ENCODE measurements at places on chromosomes 3 and 15.
A peak's percentile ranks its signal among the peaks of the same experiment; 100 is the strongest.

- DNase-seq, result no peak
These were observed 43.4 kb downstream of the C2CD4A start for GRCh38 chr15:62109982-62110851.

DNA sequence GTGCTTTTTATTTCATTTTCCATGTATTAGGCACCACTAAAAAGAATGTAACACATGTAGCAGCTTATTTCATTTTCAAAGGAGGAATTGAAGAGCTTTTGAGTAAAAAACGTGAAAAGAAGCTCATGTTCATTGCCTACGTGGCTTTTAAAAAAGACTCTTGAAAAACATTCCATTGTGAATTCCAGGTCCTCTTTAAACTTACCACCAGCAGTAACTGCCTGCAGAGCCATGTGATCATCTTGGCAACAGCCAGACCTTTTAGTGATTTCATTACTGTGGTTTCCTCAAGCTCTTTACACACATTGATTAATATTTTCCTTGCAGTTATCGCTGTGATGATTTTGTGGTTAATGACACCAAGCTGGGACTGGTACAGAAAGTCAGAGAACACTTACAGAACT lies 43.8 kb upstream of the FBXL22 start:
- no peak for DNase-seq

GRCh38 chr15:43085921-43086320 lies 19.9 kb downstream of the UBR1 start:
- DNase-seq, result no peak

DNA sequence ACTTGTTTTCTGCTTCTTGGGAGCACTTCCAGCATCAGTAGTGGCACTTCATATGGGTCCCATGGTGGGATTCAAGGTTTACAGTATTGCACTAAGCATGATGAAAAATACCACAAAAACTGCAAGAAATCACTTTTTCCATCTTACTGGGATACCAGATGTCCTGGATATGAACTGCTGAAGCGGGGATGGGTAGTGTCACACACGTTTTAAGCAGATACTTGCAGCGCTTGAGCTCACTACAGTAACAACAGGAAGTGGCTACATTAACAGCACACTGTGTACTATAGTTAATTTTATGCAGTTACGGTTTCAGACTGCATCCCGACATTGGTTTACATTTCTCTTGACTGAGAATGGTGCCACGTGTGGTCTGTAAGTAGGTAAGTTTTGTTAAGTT lies 3.5 kb upstream of the ISG20 start:
- DNase-seq, result no peak

DNA sequence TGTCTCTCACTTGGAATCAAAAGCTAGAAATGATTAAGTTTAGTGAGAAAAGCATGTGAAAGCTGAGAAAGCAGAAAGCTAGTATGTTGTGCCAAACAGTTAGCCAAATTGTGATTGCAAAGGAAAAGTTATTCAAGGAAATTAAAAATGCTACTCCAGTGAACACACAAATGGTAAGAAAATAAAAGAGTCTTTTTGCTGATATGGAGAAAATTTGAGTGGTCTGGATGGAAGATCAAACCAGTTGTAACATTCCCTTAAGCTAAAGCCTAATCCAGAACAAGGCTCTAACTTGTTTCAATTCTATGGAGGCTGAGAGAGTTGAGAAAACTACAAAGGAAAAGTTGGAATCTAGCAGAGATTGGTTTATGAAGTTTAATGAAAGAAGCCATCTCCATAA lies 11.8 kb downstream of the ADGRG7 start:
- no peak for DNase-seq

DNA sequence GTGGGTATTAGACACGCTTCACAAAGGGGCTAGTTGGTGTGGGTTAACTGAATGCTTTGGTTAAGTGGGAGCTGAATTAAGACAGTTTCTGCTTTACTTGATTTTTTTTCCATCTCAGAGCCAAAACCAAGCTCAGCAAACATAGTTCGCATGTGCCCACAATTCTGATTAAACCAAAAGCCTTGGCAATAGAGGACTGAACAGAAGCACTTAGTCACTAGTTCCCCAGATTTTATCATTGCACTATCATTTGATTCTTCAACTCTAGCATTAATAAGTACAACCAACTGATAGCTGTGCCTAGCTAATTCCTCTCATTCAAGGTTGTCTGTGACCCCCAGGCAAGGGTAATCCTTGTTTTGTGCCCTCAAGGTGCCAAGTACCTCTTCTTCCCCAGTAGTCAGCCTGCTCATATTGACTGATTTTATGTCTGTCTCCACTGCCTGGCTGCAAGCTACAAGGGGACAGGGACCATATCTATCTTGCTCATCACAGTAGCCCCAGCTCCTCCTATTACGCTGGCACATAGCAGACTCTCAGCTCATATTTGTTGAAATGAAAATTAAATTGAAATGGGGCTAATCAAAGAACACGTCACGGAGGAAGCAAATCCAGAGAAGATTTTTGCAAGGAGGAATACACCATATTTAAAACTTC lies 9.9 kb upstream of the ARHGEF3 start:
- no peak for DNase-seq

- DNase-seq, result no peak
These were observed 44.6 kb downstream of the ONECUT1 start for GRCh38 chr15:52745326-52746161.

- DNase-seq, result no peak
These were observed 231.4 kb downstream of the CDIN1 start for GRCh38 chr15:36810656-36811449.

DNA sequence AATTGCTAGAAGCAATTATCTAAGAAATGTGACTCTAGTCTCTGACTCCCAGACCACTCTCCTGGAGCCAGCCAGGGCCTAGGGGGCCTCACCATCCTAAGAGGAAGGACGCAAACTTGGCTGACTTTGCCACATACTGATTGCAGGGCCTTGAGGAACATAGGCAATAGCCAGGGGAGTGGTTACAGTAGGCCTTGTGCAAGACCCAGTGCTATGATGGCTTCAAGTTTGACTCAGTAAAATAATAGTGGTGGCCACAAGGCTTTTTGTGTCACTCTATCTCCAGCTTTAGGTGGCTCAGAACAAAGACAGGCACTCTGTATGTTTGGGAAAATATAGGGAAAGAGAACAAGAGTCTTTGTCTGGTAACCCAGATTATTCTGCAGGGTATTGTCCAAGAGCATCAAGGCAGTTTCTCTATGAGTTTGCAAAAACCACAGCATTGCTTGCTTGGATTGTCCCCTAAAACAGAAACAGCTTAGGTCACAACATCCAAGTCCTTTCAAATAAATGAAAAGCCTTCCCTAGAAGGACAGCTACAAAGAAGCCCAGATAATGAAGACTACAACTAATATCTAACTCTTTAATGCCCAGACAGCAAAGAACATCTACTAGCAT lies 631.5 kb downstream of the PYDC2 start:
- no peak for DNase-seq

DNA sequence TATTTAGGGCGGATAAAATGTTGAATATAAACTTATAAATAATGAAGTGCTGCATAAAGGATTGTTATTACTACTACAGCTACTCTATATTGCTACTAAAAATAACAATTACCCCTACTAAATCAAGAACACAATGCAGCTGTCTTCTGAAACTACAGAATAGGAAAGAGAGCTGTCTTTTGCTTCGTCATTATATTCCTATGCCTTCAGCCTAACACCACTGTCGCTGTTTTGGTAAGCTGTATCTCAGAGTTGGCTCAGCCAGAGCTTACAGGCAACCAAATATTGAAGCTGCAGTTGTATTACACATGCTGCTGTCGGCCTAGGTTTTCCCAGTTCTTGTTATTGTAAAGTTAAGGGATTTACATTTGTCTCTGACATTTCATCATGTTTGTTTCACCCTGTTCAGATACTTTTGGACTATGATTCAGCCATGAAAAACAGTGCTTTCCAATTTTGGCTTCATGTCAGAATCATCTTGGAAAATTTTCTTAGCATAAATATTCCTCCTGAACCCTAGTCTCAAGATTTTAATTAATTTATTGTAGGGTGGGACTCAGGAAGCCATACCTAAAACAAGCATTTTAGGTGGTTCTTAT lies 31.3 kb upstream of the LPP start:
- no peak for DNase-seq

- no peak for DNase-seq
These were observed 336.1 kb downstream of the MFSD1 start for GRCh38 chr3:159137949-159138348.

GRCh38 chr3:138890555-138891187 lies 55.9 kb upstream of the PIK3CB start:
- DNase-seq, result no peak

GRCh38 chr15:63006032-63006878 lies 36.3 kb upstream of the TPM1 start:
- no peak for DNase-seq

- no peak for DNase-seq
These were observed 43.1 kb downstream of the PDE8A start for GRCh38 chr15:85024509-85025336.

DNA sequence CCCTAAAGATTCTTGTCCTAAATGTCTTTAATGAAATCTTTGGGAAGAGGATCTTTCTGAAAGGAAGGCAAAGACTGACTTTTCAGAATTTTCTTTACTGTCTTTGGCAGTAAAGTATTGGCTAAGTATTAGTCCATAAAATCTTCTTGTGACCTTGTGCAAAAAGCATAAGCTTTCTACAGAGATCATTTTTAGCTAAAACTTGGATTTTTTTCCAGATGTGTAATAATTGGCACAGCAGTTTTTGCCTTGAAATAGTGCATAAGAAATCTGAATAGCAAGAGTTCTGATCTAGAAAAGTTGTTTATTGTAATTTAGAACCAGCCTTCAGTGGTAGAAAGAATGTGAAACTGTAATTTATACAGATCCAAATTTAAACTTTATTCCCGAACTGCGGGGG lies 122.8 kb upstream of the CGNL1 start:
- DNase-seq, result no peak

DNA sequence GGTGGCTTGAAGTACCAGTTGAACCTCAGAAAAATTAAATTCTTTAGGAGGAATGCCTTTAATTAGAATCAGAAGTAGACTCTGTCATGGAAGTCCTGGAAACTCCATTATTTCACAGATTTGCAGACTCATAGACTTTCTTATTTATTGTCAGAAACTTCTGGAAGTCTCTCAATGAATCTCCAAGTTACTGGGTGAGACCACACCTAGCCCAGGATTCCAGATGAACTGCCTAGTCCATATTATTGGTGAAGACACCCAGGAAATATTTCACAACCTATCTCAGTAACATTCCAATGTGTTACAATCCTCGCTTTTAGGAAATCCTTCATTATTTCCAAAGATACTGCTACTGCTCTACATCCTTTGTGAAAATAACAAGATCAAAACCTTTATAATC lies 6.5 kb upstream of the THBS1 start:
- DNase-seq, result no peak

DNA sequence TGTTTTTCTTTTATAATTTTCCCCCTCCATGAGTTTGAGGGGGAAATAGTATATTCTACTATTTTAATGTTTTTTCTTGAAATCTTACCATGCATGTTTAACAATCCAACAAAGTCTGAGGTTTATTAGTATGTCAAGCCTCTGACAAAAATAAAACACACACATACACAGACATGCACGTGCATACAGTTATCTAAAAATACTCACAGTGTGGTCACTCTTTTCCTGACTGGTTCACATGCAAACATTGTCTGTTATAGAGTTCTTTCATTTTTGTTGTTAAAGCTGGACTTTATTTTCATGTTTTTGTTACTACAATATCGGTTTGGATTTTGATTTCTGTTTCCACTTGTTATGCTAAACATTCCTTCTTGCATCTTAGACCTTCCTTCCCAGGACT lies 236.6 kb downstream of the MFSD1 start:
- DNase-seq, result no peak

- DNase-seq, result no peak
These were observed 8.3 kb downstream of the ITPR1 start for GRCh38 chr3:4501437-4501836.

GRCh38 chr3:55486101-55486856 lies 827 bp downstream of the WNT5A start:
- DNase-seq, result no peak

DNA sequence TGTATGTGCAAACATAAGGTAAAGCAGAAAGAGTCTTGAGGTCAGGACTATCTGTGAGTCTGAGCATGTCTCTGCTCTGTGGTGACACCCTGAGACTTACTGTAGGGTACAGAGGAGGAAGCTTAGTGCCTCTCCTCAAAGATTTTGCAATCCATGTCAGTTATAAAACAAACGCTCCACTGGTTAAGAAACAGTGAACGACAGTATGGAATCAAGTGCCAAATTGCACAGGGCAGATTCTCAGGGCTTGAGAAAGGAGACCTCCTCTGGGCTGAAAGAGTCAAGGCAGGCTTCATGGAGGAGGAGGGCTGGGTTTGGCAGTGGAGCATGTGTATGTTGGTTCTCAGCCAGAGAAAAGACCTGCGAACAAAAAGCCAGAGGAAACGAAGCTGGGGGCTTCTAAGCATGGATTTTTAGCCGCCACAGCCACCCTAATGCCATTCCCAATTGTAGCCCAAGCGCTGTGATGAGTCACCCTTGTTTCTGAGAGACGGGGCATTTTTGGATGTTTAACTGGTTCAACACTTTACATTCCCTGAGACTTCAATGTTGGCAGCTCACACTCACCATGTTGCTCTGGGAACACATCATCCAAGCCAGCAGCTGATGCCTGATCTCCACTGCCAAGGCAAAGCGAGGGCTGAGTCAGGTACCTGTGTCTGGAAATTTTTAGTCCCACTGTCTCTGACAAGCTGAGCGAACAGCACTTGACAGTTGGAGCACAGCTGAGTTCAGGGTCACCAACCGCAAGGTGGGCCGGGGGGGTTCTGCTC lies 3.4 kb upstream of the DGKG start:
- no peak for DNase-seq

DNA sequence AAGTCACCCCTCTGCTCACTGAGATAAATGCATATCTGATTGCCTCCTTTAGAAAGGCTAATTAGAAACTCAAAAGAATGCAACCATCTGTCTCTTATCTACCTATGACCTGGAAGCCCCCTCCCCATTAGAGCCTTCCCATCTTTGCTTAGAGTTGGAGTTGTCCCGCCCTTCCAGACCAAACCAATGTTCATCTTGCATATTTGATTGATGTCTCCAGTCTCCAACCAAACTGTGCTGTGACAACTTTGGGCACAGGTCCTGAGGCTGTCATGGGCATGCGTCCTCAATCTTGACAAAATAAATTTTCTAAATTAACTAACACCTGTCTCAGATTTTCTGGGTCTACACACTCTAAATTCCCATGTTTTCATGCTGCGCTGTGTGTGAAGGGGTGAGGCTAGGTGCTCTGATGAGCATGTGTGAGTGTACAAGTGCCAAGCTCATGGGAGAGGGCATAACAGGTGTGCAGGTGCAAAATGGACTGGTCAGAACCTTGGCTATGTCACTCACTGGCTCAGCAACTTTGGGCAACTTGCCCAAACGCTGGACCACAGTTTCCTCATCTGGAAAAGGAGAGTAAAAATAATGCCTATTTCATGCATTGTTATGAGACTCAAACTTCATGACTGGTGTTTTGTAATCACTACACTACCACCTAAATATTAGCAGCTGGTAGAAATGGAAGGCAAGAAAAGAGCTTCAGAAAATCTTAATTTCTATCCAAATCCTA lies 7.2 kb downstream of the DAPK2 start:
- DNase-seq, result no peak

- no peak for DNase-seq
These were observed 14.3 kb downstream of the ANKRD28 start for GRCh38 chr3:15783361-15783969.

- DNase-seq, result no peak
These were observed 21.8 kb downstream of the NIPA1 start for GRCh38 chr15:22808240-22808639.

- DNase-seq, result peak; percentile 28
These were observed 185.2 kb downstream of the KLF13 start for GRCh38 chr15:31511707-31512310.
